Uterus (tissue), 4 donors: ENCODE measurements at places on chromosomes 16 and 17.

GRCh38 chr16:88507231-88507743 is 54.2 kb downstream of the ZFPM1 start:
- no peak for DNase-seq

- DNase-seq, result no peak
These were observed 255.4 kb downstream of the IRX3 start for GRCh38 chr16:54031107-54031760.

DNA sequence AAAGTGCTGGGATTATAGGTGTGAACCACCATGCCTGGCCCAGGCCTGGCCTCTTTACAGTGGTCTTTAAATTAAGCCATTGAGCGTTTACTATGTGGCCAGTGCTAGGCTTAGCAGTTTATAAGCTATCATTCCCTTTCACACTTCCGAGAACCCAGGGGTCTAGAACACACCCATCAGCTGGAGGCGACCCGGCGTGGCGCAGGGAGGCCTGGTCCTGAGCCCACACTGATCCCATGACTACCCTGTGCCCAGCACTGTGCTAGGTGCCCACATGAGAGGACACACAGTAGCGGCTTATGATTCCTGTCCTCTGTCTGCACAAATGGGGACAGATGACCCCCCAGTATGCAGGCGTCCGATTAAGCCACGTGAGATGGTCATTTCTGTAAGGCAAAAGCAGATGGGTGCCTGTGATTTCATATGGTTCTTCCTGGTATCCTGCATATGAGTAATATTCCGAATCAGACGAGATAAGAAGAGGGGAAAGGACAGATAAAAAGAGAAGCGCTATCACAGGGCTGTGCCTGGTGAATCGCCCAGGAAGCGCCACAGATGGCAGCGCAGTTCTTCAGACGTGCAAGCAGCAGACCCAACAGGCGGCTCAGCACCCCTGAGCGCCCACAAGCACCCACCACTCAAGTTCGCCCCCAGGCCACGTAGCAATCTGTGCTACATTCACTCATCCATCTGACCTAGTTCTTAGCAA is 5.3 kb downstream of the OSGIN1 start:
- no peak for DNase-seq

DNA sequence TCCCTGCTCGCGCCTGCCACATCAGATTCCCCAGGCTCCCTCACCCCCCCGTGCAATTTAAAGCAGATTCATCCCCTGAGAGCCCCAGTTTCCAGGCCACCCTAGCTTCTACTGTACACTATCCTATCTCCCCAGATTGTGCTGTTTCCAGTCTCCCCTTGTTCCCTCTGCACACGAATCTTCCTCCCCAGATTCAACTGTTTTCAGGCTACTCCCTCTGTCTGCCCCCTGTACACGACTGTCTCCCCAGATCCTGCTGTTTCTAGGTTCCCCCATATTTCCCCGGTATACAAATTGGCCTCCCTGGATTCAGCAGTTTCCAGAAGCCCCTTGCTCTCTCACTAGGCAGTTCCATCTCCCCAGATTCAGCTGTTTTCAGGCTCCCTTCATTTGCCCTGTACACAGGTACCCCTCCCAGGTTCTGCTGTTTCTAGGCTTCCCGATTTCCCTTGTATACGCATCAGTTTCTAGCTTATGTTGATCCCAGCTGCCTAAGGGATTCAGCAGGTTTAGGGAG is 22.9 kb downstream of the COPZ2 start:
- DNase-seq, result no peak
